Stimulated activated CD4-positive, alpha-beta T cell treated with anti-CD3 and anti-CD28 coated beads, Interleukin-1b, Interleukin-23, amount 100 ng/mL, for 1 hour (primary cell): ENCODE measurements at places on chromosomes 7 and 10.

DNA sequence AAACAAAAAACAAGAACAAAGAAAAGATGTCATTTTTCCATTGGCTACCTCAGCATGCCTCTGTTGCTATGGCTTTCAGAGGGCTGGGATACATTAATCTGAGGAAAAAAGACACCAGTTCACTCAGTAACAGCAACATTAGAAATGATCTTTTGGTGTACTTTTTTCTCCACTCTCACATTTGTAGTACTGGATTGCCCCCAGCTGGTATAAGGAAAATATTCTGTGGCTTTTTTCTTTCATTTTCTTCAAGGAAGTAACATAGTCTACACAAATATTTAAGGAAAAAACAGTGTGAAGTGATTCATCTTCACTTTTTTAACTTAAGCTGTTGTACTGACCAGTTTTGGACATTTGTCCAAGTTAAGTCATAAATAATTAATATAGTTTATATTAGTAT, 482.3 kb downstream of the SORCS1 start:
- no peak for DNase-seq

DNA sequence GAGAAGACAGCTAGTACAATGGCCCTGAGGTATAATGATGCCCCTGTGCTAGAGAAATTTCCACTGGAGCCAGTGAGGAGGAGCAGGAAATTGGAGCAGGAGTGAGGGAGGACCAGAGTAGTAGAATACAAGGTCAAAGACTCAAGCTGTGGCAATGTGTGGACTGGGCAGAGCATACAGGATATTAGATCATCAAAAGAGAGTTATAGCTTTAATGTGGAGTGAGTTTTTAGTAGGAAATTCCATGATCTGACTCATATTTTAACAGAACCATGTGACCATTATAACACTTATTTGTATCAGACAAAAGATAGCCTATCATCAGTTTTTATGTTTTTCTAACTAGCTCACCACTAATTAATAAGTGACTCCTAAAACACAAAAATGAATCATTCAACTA, 154.1 kb downstream of the DGKB start:
- no peak for DNase-seq

GRCh38 chr7:80018941-80019808, 115.5 kb upstream of the GNAI1 start:
- no peak for DNase-seq

DNA sequence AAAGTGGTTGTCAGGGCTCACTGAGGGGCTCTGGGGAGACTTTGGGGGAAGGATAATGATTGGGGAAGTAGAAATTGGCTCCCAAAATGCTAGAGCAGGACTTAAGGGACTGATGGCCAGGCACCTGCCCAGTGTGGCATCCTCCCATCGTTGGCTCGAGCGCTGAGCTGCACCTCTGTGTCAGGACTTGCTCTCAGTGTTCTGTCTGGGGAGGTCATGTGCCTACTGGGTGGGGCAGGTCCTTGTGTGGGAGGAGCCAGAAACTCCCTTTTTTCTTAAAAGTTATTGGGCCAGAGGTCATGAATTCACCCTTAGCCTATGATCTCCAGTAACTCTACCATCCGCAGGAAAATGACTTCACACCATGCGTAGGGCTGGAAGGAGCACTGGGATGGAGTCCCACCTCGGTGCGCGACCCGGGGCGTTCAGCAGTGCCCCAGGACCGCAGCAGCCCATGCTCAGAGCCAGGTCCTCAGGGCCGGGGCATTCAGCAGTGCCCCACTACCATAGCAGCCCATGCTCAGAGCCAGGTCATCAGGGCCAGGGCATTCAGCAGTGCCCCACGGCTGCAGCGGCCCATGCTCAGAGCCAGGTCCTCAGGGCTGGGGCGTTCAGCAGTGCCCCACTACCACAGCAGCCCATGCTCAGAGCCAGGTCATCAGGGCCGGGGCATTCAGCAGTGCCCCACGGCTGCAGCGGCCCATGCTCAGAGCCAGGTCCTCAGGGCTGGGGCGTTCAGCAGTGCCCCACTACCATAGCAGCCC, 221.9 kb downstream of the EBF3 start:
- DNase-seq, result no peak

GRCh38 chr7:111763221-111763801, 201.0 kb upstream of the IMMP2L start:
- no peak for DNase-seq

DNA sequence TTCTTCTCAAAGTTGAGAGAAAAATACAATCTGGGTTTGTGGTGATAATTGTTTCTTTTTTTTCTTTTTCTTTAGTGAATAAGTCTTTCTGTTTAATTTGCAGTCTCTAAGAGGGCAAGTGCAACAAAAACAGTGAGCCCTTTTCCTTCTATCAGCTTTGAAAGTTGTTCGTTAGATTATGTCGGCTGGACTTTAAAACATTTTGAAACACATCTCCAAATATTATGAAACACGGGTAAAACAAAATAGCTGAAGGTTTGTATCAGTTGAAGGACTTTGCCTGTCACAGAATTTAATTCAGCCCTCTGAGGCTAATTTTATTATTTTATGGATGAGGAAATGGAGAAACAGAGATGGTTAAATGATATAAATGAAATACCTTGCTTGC, 85.3 kb downstream of the AGMO start:
- no peak for DNase-seq

GRCh38 chr7:123494193-123494796, 40.1 kb downstream of the IQUB start:
- DNase-seq, result no peak

DNA sequence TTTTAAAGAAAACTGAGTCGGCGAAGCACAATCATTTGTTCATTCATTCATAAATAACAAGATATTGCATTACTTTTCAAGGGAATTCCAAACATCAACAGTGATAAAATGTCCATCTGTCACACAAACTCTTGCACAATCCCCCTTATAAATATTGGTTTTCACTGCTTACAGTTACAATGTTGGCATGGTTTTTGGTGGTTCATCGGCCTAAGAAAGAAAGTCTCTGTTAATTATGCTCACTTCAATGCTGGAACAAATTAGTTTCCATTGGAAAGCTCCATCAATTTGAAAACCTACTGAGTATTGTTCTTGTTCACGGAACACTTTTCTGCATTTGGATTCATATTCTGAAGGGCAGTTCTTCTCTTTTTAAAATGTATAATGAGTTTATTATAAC, 188.5 kb downstream of the JAZF1 start:
- no peak for DNase-seq

DNA sequence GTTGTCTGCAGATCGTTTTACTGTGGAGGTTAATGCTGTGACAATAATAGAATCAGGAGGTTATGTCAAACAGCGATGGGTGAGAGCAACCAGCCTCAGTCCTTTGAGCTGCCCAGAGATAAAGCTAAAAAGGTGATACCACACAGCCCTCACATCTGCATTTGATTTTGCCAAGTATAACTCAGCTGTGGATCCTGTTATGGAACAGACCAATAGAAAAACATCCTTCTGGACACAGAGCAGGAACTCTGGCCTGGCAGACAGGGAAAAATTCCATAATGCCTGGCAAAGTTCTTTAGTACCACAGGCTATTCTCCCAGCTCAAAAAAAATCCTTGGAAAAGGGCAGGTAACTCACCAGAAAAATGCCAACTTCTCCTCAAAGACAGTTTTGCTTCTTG, 87.1 kb upstream of the PDLIM1 start:
- no peak for DNase-seq

GRCh38 chr7:30815388-30815854, 44.2 kb downstream of the MINDY4 start:
- no peak for DNase-seq

GRCh38 chr7:17144322-17144721, 154.1 kb upstream of the AHR start:
- DNase-seq, result peak; percentile 21
